ENCODE measurements at places on chromosomes 4 and X. TPM values are rescaled to one million over a fixed set of nuclear protein-coding genes. Genes with fewer than 3 reads are reported as not detected.

SLC38A5 gene
- total RNA-seq: 146 TPM

DNA sequence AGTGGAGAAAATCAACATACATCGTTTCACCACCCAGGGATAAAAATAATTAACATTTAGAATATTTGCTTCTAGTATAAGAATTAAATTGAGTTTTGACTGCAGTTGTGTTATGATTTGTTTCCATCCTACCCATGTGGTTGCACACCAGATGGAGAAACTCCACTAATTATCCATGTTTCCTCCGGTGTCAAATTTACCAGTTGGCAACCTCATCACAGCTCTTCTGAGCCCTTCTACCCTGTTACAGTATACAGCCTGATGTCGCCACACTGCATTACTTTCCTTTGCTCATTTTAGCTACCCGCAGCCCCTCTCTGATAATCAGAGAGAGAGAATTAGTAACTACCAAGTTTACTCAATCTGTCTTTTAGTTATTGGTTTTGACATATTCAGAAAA lies 411.2 kb downstream of the DTHD1 start:
- no peak for DNase-seq

DNA sequence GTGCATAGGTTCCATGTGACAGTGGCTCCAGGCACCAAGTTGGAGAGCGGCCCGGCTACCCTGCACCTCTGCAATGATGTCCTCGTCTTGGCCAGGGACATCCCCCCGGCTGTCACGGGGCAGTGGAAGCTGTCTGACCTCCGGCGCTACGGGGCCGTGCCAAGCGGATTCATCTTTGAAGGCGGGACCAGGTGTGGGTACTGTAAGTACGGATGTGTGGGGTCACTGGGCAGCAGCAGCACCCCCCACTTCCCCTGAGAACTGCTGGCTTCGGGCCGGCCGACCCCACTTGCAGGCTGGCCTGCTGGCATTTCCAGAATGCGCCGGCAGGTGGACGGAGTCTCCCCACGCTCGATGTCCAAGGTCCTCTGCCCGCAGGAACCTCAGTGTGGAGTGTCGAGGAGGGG lies 13.2 kb downstream of the DOK7 start:
- no peak for DNase-seq

- no peak for DNase-seq
Measured at GRCh38 chr4:46445710-46446314, 55.9 kb upstream of the GABRA2 start.

DNA sequence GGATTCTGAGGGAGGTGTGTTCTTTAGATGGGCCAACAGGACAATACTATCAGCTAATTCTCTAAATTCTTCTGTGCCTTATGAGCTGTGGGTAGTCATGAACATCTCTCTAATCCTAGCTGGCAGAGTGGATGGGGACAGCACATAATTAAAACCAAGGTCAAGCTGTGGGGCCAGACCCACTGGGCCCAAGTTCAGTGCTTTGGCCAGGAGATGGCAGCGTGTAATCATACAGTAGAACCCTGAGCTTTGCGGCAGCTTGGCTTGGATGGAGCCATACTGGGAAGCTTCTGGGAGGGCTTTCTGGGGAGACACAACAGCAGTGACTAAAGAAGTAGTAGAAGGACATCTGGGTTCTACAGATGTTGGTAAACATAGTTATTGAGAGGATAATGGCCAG lies 140.3 kb upstream of the CXCL13 start:
- peak; percentile 19 for DNase-seq

KDR gene
- 0.12 TPM for total RNA-seq

DNA sequence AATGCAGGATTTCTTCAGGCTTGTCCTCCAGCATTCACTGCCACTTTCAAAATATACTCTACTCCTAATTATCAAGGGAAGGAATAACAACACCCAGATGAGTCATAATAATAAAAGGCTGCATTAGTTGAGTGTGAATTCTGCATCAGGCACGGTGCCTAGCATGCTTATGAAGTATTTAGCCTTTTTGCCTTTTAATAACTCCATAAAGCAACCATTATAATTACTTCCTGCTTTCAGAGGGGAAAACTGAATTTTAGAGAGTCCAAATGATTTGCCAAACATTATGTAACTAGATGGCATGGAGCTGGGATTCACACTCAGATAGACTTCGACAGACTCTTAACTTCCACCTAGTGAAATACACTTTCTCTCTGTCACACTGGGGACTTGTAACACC lies 2365.5 kb downstream of the PCDH7 start:
- DNase-seq: no peak

DNA sequence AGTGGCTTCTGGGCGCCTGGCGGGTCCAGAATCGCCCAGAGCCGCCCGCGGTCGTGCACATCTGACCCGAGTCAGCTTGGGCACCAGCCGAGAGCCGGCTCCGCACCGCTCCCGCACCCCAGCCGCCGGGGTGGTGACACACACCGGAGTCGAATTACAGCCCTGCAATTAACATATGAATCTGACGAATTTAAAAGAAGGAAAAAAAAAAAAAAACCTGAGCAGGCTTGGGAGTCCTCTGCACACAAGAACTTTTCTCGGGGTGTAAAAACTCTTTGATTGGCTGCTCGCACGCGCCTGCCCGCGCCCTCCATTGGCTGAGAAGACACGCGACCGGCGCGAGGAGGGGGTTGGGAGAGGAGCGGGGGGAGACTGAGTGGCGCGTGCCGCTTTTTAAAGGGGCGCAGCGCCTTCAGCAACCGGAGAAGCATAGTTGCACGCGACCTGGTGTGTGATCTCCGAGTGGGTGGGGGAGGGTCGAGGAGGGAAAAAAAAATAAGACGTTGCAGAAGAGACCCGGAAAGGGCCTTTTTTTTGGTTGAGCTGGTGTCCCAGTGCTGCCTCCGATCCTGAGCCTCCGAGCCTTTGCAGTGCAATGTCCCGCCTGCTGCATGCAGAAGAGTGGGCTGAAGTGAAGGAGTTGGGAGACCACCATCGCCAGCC lies at the start of gene ATOH1:
TSS of gene ATOH1 (plus strand) at position 422 of the 663 bp plus-strand sequence. CDS start at position 596, 174 bp downstream.
- no peak for DNase-seq

MAP7D2 gene
- total RNA-seq: 0.90 TPM

GRCh38 chr4:102754044-102754443 lies 6.7 kb downstream of the MANBA start:
- no peak for DNase-seq

DNA sequence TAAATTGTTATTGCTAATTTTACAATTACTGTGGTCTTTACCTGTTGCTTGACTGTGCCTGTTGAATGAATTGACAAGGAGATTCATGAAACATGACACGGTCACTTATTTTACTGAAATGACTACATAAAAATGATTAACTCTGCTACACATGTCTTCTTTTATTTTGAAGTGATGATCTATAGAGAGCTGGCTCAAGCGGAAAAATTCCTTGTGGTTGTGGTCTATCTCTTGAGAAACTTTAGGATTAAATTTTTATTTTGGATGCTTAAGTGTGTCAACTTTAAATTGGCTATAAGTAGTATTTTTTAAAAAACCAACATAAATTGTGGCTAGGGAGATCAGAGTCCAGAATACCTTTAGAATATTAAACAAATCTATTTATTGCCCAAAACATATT lies 131.8 kb upstream of the PITX2 start:
- no peak for DNase-seq

DNA sequence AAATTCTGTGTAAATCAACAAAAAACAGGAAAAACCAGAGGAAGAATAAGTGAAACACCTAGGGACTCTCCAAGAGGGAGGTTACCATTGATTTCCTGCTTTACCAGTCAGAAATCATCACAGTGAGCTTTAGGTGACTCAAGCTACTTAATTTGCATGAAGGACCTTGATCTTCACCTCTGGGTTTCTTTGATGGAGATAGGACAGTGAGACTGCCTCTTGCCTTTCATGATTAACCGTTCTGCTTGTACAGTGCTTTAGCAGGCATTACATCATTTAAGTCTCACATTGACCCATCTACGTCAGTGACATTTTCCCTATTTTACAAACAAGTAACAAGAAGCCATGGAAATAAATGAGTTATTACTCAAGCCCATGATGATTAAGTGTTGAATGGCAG lies 3.4 kb upstream of the GK start:
- no peak for DNase-seq

DNA sequence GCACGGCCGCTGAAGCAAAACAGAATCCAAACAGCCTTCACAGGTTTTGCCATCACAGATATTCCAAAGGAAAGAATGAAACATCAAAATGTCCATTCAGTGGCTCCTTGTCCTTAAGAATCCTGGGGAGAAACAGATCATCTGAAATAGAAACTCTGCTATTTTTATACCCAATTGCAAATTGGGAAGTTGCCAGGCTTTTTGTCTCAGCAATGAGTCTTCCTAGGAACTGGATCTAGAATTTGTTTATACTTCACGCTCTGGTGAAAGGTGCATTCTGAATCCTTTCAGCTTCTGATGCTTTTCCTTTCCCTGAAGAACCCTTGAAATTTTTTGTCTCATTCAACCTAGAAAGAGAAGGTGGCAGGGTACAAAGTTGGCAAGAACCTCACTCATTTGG lies 218.9 kb downstream of the FBXW7 start:
- DNase-seq: no peak

Measured in activated naive CD8-positive, alpha-beta T cell treated with anti-CD3 and anti-CD28 coated beads for 36 hours (primary cell).